ENCODE measurements at places on chromosomes 12 and 14.

GRCh38 chr14:32407130-32407529 is 78.0 kb downstream of the AKAP6 start:
- no peak for DNase-seq

GRCh38 chr12:53231921-53232645 is at the start of gene RARG:
RARG (minus strand) TSS chr12:53232209; CDS start chr12:53227545, 4,664 bp downstream.
- DNase-seq: no peak

GRCh38 chr14:95531473-95531872 is 3.4 kb upstream of the GLRX5 start:
- DNase-seq: no peak

- no peak for DNase-seq
Measured at GRCh38 chr12:89880690-89881350, 172.2 kb upstream of the ATP2B1 start.

DNA sequence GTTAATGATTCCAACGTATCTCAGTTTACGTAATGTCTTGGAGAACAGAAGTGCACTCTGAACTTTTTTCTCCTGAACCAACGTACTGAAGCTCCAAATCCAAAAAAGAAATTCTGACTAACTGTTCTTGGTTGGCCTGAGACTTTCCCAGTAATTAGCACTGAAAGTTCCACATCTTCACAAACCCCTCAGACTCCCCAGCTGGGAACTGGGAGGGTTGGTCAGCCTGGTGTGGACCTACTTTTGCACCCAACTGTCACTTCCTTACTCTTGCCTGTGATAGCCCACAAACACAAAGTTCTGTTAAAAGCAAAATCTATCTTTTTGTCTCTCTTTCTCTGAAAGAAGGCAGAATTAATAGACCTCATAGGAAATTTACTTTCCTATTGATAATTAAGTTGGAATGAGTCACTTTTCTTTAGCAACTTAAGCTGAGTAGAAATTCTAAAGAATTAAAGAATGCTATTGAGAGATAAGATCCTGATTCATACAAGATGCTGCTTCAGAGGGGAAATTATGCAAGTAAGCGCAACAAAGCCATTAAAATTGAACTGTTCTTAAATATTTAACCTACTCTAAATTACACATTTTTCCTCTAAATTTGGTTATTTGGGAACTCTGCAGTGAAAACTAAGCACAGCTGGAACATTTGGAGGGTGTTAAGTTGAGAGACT is 155.0 kb downstream of the EPS8 start:
- DNase-seq: no peak

GRCh38 chr12:69610729-69611128 is at the start of gene LRRC10:
LRRC10 (minus strand) TSS chr12:69610907; CDS start chr12:69610838, 69 bp downstream.
- DNase-seq: no peak

DNA sequence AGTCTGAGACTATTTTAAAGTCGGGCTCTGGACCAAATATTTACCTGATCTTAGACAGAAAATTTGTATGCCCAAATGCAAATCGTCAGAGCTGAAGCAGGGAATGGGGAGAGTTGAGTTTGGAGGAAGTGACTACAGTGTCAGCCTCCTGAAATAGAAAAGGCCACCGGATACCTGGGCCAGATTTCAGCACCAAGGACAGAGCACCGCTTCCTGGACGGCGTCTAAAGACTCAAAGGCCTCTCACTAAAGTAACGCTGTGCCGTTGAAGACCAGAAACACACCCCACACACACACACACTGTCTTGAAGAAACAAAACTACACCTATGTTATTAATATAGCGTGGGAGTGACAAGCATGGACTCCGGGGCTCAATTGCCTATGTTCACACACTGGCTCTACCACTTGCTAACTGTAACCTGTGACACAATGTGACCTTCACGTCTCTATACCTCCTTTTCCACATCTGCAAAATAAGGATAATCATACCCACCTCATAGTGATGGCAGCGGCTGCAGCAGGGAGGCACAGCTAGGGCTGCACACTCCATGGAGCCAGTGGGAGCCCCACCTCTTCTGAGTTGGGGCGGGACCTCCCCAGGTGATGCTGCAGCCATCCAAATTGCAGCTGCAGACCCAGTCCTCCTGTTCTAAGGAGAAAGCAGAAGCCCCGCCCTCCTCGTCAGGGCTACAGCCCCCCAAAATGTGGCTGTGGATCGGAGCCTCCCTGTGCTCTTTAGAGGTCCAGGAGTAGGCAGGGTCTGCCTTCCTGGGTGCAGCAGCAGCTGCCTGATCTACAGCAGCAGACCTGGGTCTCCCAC is 35.6 kb downstream of the KRT76 start:
- DNase-seq: peak; percentile 32

GRCh38 chr14:58479975-58480374 is 52.5 kb downstream of the KIAA0586 start:
- peak; percentile 17 for DNase-seq

Data from GDM1 (cell line).